Pancreas (tissue), 10 donors: ENCODE measurements at places on chromosomes 11 and 22. TPM values are rescaled to one million over a fixed set of nuclear protein-coding genes. Genes with fewer than 3 reads are reported as not detected.

- no peaks in the 10 kb centered on the region for H3K36me3 ChIP-seq
- DNase-seq: peak; percentile 86
- no peaks in the 10 kb centered on the region for H3K4me1 ChIP-seq
- H3K4me3 ChIP-seq: no peak overlapping the region
- H3K27me3 ChIP-seq: no peaks in the 10 kb centered on the region
Observed at GRCh38 chr11:2151500-2152257, 9.3 kb downstream of the INS start.

GRCh38 chr11:63491636-63492372 is 837 bp upstream of the PLAAT5 start:
- no peaks in the 10 kb centered on the region for H3K27me3 ChIP-seq
- no peak for DNase-seq
- peaks cover 11% of the 10 kb centered on the region for H3K4me1 ChIP-seq
- peak overlapping the region; percentile 38 for H3K27ac ChIP-seq

DNA sequence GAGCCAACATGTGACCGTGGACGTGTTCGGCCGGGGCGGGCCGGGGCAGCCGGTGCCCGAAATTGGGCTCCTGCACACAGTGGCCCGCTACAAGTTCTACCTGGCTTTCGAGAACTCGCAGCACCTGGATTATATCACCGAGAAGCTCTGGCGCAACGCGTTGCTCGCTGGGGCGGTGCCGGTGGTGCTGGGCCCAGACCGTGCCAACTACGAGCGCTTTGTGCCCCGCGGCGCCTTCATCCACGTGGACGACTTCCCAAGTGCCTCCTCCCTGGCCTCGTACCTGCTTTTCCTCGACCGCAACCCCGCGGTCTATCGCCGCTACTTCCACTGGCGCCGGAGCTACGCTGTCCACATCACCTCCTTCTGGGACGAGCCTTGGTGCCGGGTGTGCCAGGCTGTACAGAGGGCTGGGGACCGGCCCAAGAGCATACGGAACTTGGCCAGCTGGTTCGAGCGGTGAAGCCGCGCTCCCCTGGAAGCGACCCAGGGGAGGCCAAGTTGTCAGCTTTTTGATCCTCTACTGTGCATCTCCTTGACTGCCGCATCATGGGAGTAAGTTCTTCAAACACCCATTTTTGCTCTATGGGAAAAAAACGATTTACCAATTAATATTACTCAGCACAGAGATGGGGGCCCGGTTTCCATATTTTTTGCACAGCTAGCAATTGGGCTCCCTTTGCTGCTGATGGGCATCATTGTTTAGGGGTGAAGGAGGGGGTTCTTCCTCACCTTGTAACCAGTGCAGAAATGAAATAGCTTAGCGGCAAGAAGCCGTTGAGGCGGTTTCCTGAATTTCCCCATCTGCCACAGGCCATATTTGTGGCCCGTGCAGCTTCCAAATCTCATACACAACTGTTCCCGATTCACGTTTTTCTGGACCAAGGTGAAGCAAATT is 1.8 kb downstream of the FUT4 start:
- peaks cover 6% of the 10 kb centered on the region for H3K4me1 ChIP-seq
- peak overlapping the region; percentile 97 for H3K27ac ChIP-seq
- DNase-seq: peak; percentile 74
- no peaks in the 10 kb centered on the region for H3K36me3 ChIP-seq
- no peaks in the 10 kb centered on the region for H3K27me3 ChIP-seq

DNA sequence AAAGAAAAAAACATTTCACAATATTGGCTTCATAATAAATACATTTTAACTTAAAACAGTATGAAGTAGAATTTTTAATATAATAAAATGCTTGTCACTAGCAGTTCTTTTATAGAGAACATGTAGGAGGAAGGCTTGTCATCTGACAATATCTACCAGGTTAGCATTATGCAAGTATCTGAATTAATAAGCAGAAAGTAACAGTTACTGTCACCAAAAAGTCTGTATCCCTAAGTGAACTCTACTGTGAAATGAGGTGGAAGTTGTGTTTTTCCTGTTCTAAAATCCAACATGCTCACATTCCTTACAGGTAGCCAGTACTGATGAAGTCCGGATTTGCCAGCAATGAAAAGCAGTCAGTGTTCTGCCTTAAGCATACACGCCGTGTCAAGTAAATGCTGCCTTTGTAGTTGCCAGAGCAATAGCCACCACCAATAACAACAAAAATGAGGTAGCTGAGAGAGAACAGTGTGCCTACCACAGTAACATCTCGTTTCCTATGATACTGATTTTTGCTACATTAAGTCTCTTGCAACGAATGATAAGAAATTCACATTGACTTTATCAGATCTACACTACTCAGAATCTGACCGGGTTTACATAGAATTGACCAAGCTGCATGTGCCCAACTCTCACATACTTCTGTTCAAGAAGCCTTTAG is 95.5 kb downstream of the SIK3 start:
- no peaks in the 10 kb centered on the region for H3K36me3 ChIP-seq
- H3K27me3 ChIP-seq: no peaks in the 10 kb centered on the region
- DNase-seq: no peak
- peaks cover 7% of the 10 kb centered on the region for H3K4me1 ChIP-seq

GRCh38 chr11:70358753-70359152 is 39.6 kb upstream of the CTTN start:
- H3K4me3 ChIP-seq: no peak overlapping the region
- H3K36me3 ChIP-seq: peaks cover 53% of the 10 kb centered on the region
- H3K27ac ChIP-seq: no peak overlapping the region
- DNase-seq: no peak
- no peaks in the 10 kb centered on the region for H3K4me1 ChIP-seq

- H3K36me3 ChIP-seq: no peaks in the 10 kb centered on the region
- H3K27me3 ChIP-seq: no peaks in the 10 kb centered on the region
- no peak for DNase-seq
- H3K4me3 ChIP-seq: no peak overlapping the region
Observed at GRCh38 chr11:121968638-121969037, 147.4 kb downstream of the BLID start.

DNA sequence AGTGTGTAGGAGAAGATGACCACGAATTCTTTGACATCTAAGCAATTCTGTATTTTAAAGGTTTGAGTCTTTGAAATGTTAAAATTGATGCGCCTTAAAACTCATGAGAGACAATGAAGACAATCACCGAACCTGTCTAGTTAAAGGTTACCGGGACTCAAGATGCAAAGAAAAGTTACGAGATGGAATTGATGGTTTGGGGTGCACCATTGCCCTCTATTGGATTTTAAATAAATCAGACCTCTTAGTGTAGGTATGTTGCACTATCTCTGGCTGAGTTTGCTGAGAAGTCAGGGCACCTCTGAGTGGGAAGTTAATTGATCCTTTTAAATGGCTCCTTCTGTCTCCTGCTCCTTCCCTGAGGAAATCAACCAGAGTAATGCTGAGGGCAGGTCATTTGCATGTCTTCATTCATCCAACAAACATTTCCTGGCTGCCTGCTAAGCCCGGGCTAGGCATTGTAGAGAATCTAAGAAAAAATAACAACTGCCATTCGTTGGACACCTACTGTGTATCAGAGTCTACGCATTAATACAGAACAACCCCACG is 19.4 kb upstream of the TMA7B start:
- no peaks in the 10 kb centered on the region for H3K27me3 ChIP-seq
- H3K27ac ChIP-seq: no peak overlapping the region
- H3K36me3 ChIP-seq: no peaks in the 10 kb centered on the region
- H3K4me3 ChIP-seq: no peak overlapping the region
- H3K4me1 ChIP-seq: no peaks in the 10 kb centered on the region

- H3K4me3 ChIP-seq: no peak overlapping the region
- DNase-seq: no peak
- H3K27ac ChIP-seq: no peak overlapping the region
- no peaks in the 10 kb centered on the region for H3K36me3 ChIP-seq
Observed at GRCh38 chr11:119772641-119773415, 43.8 kb upstream of the NECTIN1 start.

DNA sequence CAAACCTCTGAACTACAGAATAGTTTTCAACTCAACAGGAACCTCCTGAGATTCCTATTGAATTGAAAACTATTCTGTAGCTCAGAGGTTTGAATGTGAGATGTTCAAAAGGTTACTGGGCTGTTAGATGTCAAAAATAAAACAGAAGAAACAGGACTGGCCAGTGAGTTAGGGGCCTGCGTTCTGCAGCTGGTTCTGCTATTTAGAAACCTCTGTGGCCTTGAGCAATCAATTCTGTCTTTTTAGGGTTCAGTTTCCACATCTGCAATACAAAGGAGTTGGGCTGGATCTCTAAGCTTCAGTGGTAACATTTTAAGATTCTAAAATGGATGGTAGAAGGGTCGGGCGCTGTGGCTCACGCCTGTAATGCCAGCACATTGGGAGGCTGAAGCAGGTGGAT is 55.8 kb downstream of the CLMP start:
- H3K4me3 ChIP-seq: no peak overlapping the region
- H3K4me1 ChIP-seq: no peaks in the 10 kb centered on the region
- H3K27me3 ChIP-seq: no peaks in the 10 kb centered on the region
- DNase-seq: no peak
- no peak overlapping the region for H3K27ac ChIP-seq

- H3K4me1 ChIP-seq: peaks cover 31% of the 10 kb centered on the region
- no peak overlapping the region for H3K27ac ChIP-seq
- no peaks in the 10 kb centered on the region for H3K36me3 ChIP-seq
- DNase-seq: no peak
- H3K4me3 ChIP-seq: no peak overlapping the region
- H3K27me3 ChIP-seq: no peaks in the 10 kb centered on the region
Observed at GRCh38 chr11:12806113-12806512, 131.9 kb downstream of the TEAD1 start.

GRCh38 chr11:96113193-96113681 is 189.3 kb upstream of the MTMR2 start:
- H3K36me3 ChIP-seq: no peaks in the 10 kb centered on the region
- H3K4me3 ChIP-seq: no peak overlapping the region
- no peak for DNase-seq
- H3K27me3 ChIP-seq: no peaks in the 10 kb centered on the region
- no peaks in the 10 kb centered on the region for H3K4me1 ChIP-seq
- H3K27ac ChIP-seq: peak overlapping the region; percentile 2

GRCh38 chr22:19598054-19598855 is 74.0 kb upstream of the CLDN5 start:
- no peaks in the 10 kb centered on the region for H3K4me1 ChIP-seq
- no peak for DNase-seq

- no peaks in the 10 kb centered on the region for H3K27me3 ChIP-seq
- H3K4me3 ChIP-seq: peak overlapping the region; percentile 58
- H3K27ac ChIP-seq: peak overlapping the region; percentile 70
- no peak for DNase-seq
- no peaks in the 10 kb centered on the region for H3K36me3 ChIP-seq
Observed at GRCh38 chr22:23767303-23767672, 484 bp downstream of the CHCHD10 start.

DNA sequence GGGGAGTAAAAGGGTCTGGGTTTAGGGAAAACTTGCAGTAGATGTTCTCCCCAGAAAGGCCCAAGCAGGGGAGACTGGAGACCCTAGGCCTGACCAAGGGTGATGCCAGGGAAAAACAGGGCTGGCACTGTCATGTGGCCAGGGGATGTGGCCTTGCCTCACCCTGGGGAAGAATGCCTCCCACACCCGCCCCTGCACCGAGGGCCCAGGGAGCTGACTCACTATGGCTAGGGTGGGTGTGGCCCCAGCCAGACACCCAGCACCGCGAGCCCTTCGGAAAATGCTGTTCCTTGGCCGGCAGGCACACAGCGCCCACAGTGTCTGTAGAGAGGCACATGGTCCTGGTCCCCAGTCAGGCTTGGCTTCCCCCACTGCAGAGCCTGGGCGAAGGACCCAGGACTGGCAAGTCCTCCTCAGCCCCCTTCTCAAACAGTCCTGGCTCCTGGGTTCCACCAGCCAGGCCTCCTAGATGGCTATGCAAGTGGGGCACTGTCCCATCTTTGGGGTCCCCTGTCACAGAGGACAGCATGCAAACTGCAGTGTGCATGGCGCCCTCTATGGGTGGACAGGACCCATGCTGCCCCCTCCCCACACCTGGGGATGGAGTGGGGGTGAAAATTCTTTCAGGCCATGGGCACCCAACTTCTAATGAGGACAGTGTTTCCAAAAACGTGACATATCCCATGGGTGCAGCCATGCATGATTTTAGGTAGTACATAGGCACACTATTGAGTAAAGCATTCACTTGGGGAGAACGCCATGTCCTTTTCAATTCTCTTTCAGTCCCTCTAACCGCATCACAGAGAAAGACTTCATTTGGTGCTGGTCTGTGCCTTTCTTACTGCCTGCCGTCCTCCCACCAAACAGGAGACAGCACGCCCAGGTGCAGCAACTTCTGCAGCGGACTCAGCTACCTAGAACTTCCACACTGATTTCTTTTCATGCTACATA is 15.2 kb downstream of the TMPRSS5 start:
- H3K27me3 ChIP-seq: no peaks in the 10 kb centered on the region
- H3K4me3 ChIP-seq: no peak overlapping the region
- no peak for DNase-seq
- no peaks in the 10 kb centered on the region for H3K36me3 ChIP-seq
- H3K27ac ChIP-seq: no peak overlapping the region

GRCh38 chr22:50599816-50600455 is 657 bp upstream of the MAPK8IP2 start:
- no peak for DNase-seq
- H3K36me3 ChIP-seq: no peaks in the 10 kb centered on the region
- H3K27ac ChIP-seq: no peak overlapping the region
- no peaks in the 10 kb centered on the region for H3K4me1 ChIP-seq

DNA sequence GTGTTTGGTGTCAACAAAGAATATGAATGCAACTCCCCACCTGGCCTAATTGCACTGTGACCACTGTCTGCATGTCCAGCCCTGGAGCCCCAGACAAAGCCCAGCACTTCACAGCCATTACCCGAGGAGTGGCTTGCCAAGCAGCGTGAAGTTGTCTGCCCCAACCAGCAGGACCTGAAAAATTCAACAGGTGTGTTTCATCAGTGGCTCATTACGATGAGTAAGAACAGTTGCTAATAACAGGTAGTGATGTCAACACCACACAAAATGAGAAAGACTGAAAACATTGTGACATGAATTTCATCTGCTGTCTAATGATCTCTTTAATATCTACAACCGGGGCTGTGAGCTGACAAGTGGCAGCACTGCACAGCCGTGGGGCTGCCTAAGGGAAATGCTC is 10.3 kb downstream of the MRPL21 start:
- H3K4me1 ChIP-seq: no peaks in the 10 kb centered on the region
- H3K4me3 ChIP-seq: no peak overlapping the region
- DNase-seq: no peak
- H3K36me3 ChIP-seq: peaks cover 2% of the 10 kb centered on the region

- no peaks in the 10 kb centered on the region for H3K36me3 ChIP-seq
Observed at GRCh38 chr11:14451825-14452224, 47.8 kb downstream of the COPB1 start.

DNA sequence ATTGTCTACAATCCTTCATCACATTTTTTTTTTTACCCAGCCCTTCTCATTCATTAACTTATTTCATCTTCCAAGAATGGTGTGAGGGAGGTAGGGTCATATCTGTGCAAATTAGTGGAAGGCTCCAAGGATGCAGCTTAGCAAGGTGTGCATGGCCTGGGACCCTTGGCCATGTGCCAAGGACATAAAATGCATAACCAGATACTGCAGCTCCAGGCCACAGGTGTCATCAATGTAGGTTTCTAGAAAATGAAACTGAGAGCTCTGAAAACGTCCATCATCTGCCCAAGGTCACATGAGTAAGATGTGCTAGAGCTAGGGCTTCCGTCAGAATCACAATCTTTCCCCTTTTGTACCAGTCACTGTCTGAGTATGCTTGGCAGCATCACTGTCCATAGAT is 29.8 kb downstream of the ANKK1 start:
- DNase-seq: no peak
- H3K27ac ChIP-seq: no peak overlapping the region
- no peak overlapping the region for H3K4me3 ChIP-seq
- H3K27me3 ChIP-seq: no peaks in the 10 kb centered on the region

TRIM6 gene
- total RNA-seq: 1.4 TPM

SMC1B gene
- total RNA-seq: not detected

ST14 gene
- total RNA-seq: 43.9 TPM

SIK2 gene
- total RNA-seq: 18.4 TPM
